Lower leg skin (tissue), 4 donors: ENCODE measurements at places on chromosomes 4 and X. TPM values are rescaled to one million over a fixed set of nuclear protein-coding genes. Genes with fewer than 3 reads are reported as not detected.

The CLNK gene
- 1.3 TPM for total RNA-seq

The PLXNB3 gene
- 12.8 TPM for total RNA-seq

The UCP1 gene
- not detected for total RNA-seq

The TEX11 gene
- not detected for total RNA-seq

The CUL4B gene
- total RNA-seq = 35.3 TPM

The TASL gene
- total RNA-seq = 0.34 TPM

The TBC1D8B gene
- total RNA-seq = 2.4 TPM

The POF1B gene
- total RNA-seq = 424 TPM

The STIM2 gene
- 15.9 TPM for total RNA-seq

The XAGE1B gene
- total RNA-seq = not detected

The PABPC4L gene
- total RNA-seq = 0.29 TPM

The INTU gene
- total RNA-seq = 5.8 TPM

The SLC9A7 gene
- 7.3 TPM for total RNA-seq

The CNGA1 gene
- total RNA-seq = 11.0 TPM

The SUPT20HL2 gene
- total RNA-seq = not detected

The ADGRA3 gene
- total RNA-seq = 14.5 TPM

The MAGEA1 gene
- total RNA-seq = not detected

The TMSB15B gene
- 1.1 TPM for total RNA-seq

The ARHGAP36 gene
- total RNA-seq = not detected

The GRSF1 gene
- total RNA-seq = 56.7 TPM

The XKRX gene
- total RNA-seq = 53.3 TPM

The TSR2 gene
- total RNA-seq = 20.2 TPM

The WAS gene
- total RNA-seq = 2.7 TPM

The ETDA gene
- total RNA-seq = not detected

The CACNA1F gene
- 0.76 TPM for total RNA-seq

The CXCL11 gene
- not detected for total RNA-seq

The FRG2 gene
- not detected for total RNA-seq

The GATB gene
- 48.4 TPM for total RNA-seq

The YIPF6 gene
- total RNA-seq = 33.2 TPM
